DMS79 (cell line): ENCODE measurements at places on chromosomes 11 and 22.
A peak's percentile ranks its signal among the peaks of the same experiment; 100 is the strongest.

DNA sequence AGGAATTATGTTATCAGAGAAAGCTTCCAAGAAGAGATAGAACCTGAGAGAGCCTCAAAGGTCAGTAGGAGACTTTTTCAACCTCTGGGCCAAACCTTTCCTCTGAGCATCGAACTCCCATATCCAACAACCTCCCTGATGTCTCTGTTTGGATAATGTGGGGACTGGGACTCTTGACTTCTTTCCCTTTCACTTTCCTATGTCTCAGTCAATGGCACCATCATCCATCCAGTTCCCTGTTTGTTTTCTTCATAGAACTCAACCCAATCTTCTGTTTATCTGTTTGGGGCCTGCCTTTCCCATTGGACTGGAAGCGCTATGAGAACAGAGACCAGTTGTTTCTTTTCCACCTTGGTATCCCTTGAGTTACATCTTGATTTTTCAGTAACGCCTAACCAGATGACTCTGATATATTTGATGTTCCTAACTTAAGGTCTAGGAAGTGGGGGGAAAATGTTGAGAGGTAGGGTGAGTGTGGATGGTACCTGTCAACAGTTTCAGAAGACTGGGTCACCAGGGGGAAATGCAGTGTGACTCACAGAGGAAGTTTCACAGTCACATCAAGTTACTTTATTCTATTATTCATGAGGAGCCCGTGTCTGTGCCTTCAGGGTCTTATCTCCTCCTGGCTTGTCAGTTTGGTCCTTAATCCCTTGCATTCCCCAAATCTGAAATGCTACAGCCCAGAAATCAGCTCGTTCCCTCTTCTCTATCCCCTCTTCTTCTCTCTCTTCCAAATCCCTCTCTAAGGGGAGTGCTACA lies 4.5 kb upstream of the KCNE3 start:
- DNase-seq = no peak

- DNase-seq = peak; percentile 68
These were observed 25.7 kb upstream of the CHKA start for GRCh38 chr11:68146704-68147474.

GRCh38 chr22:49266561-49267519 lies 560.8 kb downstream of the BRD1 start:
- no peak for DNase-seq

GRCh38 chr11:75193271-75193670 lies 42.4 kb downstream of the SLCO2B1 start:
- DNase-seq = no peak

DNA sequence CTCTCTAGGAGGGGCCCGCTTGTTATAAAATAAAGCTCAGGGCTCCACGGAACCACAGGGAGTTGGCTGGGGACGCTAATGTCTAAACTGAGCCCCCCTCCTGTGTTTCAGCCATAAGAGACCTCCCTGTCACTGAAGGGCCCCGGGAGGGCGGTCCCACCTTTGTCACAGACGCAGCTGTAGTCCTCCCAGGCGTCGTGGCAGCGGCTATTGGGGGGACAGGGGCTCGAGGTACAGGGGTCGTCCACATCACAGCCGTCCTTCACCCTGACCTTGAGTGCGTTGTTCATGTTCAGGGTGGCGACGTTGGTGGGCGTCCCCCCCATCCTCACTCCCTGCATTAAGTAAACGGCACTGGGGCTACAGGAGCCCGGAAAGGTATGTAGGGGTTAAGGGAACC lies 62.0 kb downstream of the TRMU start:
- no peak for DNase-seq

- no peak for DNase-seq
These were observed 570.3 kb downstream of the MN1 start for GRCh38 chr22:27231266-27231665.

DNA sequence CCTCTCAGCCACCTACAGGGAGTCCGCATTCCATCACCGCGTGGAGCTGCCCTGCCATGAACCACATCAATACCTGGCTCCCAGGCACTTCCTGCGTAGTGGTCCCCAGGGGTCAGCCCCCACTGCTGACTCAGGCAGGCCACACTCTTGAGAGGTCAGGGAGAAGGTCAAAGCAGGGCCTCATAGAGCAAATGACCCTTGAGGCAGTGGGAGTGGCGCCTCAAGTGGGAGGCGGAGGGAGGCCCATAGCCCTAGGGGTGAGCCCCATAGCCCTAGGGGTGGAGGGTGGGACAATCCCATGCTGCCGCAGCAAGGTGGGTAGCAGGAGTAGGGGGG lies 5.0 kb downstream of the PRDX5 start:
- DNase-seq = no peak

DNA sequence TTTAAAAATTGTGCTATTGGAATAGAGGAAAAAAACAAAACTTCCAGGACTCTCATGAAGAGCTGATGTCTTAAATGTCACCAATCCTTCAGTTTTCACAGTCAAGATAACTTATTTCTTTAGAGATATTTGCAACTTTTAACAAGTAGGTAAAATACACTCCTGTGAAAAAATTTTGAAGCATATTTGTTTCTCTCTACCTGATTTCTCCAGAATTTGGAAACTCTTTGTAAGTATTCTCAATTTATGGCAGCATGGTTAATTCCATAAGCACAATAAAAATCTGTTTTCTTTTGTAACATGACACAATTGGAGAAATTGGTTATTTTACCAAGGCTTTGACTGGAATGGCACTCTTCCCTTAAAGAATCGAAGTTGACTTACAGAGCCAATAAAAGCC lies 4.1 kb downstream of the CASP4 start:
- no peak for DNase-seq

DNA sequence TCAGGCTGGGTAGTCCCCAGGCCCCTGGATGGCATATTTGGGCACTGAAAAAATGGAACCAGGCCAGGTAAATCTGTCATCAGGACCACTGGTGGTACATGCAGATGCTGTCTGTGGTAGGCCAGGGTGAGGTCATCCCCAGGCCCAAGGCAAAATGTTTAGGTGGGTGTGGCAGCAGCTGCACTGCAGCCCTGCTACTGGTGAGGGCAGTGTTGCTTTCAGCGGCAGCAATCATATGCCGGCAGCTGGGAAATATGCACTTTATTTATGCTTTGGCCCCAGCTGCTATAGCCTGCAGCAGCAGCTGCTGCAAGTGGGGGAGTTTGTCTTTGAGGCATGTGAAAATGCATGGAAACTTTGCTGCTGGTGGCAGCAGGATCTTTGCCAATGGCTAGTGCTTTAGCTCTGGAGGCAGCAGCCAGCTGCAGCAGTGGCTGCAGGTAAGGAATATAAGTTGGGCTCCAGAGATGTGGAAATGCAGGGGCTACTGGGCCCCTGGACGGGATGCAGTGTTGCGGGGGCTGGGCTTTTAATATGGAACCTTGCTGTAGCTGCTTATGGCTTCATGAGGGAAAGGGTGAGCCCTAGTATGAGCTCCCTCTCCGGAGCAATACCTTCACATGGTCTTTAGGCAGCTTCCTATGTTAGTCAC lies 365.7 kb upstream of the CADM1 start:
- no peak for DNase-seq
